ENCODE measurements at places on chromosomes 16 and 17.
A peak's percentile ranks its signal among the peaks of the same experiment; 100 is the strongest.

- no peak for DNase-seq
These were observed 65.7 kb downstream of the FBXL20 start for GRCh38 chr17:39335704-39336223.

DNA sequence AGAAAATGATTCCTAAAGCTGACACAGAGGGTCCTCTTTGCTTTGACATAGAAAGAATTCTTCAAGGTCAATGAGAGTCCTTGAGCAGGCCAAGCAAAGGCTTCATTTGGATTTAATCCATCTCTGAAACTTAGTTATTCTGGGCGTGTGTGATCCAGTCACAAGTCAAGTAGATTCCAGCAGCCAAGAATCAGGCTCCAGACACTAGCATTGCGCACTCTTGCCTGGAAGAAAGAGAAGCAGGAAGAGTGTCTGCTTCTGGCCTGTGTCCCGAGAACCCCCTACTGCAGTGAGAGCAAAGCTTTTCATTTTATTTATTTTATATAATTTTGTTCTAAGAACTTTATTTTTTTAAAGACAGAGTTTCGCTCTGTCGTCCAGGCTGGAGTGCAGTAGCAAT lies 88.2 kb upstream of the CACNG5 start:
- DNase-seq, result no peak

DNA sequence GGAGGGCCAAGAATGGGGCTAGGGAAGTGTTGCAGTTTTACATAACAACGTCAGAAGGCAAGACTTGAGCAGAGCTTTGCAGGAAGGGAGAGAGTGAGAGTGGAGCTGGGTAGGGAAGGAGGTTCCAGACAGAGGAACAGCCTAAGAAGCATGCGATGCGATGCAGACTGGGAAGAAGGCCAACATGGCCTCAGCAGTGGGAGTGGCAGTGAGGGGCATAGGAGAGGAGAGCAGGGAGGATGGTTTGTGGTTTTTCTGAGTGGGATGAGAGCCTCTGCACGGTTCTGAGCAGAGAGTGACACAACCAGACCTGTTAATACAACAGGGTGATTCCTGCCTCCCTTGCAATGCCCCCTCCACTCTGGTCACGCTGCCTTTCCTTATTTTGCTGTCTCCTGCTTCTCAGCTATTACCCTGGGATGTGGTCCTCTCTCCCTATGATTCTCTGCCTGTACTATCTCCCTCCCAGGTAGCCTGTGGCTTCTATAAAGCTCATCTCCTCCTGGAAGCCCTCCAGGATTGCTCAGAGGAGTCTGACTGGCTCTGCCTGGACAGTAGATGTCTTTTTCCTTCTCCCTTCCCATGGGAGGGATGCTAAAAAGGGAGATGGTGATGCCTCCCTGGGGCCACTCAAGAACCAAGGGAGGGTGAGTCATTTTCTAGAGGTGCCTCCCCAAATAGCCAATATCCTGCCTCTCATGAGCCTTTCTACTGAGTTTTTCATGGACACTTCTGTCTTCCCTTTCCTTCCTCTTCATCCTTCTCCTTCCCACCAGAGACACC lies 38.7 kb upstream of the NGFR start:
- DNase-seq, result peak; percentile 80

- DNase-seq, result no peak
These were observed 178.3 kb downstream of the CDK5R1 start for GRCh38 chr17:32664936-32665583.

DNA sequence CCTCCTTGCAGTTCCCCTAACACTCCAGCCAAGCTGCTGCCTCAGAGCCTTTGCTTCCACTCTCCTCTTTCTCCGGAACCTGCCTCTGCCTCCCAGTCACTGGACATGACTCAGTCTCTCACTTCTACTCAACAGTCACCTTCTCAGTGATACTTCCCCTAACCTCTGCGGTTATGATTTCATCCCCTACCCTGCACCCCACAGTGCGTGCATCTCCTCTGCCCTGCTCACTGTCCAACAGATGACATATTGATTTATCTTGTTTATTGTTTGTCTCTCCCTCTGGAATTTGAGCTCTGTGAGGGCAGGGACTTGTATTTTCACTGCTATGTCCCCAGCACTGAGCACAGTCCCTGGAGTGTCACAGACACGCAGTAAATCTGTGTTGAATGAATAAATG lies 100.7 kb downstream of the CYLD start:
- DNase-seq, result peak; percentile 21

Data from Daoy (cell line).